ENCODE measurements at places on chromosomes 2 and 18.

DNA sequence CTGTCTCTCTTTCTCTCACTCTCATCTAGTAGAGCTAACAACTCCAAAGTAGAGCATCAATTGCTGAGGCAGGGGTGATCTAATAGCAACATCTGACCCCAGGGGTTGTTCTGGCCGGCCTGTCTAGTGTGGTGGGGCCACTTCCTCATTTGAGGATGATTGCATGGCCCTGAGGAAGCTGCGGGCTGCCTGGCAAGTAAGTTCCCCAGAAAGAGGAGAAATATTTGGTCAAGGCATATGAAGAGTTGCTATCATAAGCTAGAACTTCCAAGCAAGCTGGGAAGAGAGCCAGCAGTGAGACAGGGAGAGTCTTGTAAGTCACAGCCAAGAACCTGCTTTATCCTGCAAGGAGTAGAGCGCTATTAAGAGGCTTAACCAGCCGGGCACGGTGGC lies 50.8 kb upstream of the TMEM87B start:
- DNase-seq: peak; percentile 25

GRCh38 chr2:216665242-216665641 lies 30.1 kb downstream of the IGFBP5 start:
- DNase-seq: peak; percentile 82

- DNase-seq: peak; percentile 39
Measured at GRCh38 chr2:157898591-157898996, 22.5 kb upstream of the ACVR1 start.

- DNase-seq: no peak
Measured at GRCh38 chr2:111697560-111697959, 186.4 kb downstream of the ANAPC1 start.

DNA sequence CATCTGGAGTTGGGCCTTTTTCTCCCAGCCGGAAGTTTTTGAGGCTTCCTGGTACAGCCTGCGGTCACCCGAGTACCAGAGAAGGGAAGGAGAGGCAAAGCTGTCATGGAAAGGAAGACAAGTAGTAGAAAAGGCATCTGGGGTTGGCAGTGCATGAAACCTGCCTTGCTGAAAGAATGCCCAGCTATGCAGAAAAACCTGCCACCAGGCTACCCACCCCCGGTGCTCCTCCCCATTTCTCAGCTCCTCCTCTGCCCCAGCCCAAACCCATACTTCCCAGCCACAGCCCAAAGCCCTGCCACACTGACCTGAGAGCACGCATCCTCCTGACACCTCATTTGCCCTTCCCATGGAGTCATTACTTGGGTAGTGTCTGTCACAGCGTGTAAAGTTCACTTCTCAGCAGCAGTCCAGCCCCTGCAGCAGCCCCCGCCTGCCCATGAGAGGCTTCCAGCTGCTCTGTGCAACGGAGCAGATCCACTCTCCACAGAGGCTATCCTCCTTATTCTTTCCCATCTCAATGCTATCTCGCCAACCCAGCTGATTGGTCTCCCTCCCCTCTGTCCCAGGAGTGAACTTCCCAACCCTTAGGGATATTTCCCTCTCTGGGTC lies 40.4 kb upstream of the MAL start:
- DNase-seq: no peak

GRCh38 chr2:235876099-235876679 lies 292.0 kb downstream of the GBX2 start:
- DNase-seq: no peak

GRCh38 chr2:231306791-231307393 lies 88.6 kb upstream of the B3GNT7 start:
- peak; percentile 40 for DNase-seq

DNA sequence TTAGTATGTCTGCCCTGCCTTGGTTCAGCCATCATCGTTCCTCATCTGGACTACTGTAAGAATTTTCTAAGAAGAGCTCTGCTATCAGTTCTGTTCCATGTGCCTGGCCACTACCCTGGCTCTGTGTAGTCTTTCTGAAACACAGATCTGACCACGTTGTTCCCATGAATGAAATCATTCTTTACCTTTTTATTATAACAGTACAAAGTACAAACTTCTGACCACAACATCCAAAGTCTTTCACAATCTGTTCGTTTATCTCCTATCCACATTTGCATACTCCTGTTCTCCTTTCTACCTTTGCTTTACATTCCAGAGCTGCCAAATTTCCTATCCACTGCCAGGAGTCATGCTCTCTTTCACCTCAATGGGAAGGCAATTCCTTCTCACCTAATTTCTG lies 284.6 kb upstream of the LRP1B start:
- no peak for DNase-seq

DNA sequence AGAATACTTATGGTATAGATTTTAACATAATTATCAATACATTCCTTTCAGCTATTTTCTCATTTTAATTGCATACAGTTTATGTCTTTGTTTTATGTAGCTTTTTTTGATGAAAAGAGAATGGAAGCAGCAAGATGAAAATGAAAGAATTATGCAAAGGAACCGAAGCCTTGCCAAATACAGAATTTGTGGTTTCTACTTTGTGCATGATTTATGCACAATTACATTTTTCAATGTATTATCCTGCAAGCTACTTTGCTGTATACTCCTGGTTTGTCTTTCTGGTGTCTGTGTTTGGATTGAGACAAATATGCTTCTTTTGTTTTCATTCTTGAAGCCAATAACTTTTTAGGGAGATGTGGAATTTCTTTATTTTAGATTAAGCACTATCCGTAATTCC lies 1642.6 kb upstream of the CELF4 start:
- DNase-seq: no peak

GRCh38 chr2:165003443-165004130 lies 48.3 kb upstream of the SLC38A11 start:
- no peak for DNase-seq

DNA sequence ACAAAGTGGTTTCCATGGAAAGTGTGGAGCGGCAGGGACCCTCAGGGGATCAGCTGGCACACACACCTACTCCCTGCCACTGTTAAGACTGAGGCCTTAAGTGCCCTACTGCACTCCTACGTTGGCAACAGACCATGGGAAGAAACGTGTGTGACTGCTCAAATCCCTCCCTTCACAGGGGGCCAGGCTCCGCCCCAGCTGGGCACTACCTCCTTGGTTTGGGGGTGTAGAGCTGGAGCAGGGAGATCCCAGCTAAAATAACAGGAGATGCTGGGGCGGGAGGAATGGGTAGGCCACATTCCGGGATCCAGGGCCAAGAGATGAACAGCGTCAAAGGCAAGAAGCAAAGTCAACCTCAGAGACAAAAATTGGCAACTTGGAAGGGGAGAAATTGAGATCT lies 231.0 kb downstream of the EN1 start:
- no peak for DNase-seq

DNA sequence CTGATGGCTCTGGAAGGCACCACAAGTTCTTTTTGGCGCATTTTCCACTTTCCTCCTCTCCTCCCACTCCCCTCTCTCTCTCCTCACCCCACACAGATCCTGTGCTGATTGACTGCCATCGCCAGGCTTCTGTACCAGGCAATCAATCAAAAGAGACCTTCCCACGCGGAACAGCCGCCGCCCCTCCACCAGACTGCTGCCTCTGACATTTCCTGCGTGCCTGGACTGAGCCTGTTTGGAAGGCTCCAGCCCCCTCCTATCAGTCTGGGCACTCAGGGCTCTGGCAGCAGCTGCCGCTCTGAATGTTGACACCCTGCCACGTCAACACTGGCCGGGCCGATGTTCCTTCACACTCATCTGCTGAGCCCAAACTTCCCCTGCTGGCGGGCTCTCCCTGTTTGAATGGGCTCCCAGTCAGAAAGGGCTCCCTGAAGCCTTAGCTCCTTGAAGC lies 467.7 kb downstream of the EPHA4 start:
- DNase-seq: peak; percentile 77

- no peak for DNase-seq
Measured at GRCh38 chr2:96324721-96325040, 436 bp upstream of the ITPRIPL1 start.

DNA sequence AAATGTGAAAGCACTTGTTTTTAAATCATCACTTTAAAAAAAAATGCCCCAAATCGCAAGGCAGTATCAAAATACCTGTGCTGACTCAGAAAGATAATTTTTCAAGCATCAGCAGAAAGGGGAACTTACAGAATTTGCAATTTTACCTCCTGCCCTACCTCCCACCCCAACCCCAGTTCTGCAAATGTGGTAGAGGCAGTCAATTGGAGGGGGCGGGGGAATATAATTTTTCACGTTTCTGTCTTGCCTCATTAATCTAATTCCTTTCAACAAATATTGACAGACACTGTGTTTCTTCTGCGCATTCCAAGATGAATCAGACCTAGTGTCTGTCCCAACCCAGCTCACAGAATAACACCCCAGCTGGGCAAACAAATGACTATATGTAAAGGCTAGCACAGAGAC lies 76.8 kb downstream of the ALPK2 start:
- DNase-seq: no peak

- DNase-seq: no peak
Measured at GRCh38 chr2:209411296-209411695, 12.6 kb upstream of the MAP2 start.

DNA sequence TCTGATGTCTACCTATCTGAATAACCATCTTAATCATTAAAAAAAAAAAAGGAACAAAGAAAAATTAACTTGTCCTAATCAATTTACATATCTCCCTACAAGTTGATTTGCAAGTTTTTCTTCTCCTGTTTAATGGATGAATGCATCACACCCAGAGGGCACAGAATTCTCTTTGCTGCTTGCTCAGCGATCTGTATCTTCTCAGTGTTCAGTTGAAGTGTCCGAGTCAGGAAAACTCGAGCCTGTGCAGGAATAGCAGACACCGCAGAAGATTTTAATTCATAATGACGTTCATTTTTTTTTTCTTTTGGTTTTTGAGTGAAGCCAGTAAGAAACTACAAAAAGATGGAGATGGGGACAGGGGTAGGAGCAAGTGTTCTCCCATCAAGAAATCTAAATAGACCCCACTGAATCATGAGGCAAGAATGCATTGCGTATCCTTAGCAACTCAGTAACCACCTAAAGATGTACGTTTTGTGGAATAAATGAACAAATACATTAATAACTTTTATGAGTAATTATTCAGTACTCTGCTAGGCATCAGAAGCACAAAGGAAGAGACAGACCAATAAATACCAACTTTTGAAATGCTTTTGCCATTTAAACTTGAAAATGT lies 675.5 kb downstream of the LRP1B start:
- DNase-seq: peak; percentile 25

DNA sequence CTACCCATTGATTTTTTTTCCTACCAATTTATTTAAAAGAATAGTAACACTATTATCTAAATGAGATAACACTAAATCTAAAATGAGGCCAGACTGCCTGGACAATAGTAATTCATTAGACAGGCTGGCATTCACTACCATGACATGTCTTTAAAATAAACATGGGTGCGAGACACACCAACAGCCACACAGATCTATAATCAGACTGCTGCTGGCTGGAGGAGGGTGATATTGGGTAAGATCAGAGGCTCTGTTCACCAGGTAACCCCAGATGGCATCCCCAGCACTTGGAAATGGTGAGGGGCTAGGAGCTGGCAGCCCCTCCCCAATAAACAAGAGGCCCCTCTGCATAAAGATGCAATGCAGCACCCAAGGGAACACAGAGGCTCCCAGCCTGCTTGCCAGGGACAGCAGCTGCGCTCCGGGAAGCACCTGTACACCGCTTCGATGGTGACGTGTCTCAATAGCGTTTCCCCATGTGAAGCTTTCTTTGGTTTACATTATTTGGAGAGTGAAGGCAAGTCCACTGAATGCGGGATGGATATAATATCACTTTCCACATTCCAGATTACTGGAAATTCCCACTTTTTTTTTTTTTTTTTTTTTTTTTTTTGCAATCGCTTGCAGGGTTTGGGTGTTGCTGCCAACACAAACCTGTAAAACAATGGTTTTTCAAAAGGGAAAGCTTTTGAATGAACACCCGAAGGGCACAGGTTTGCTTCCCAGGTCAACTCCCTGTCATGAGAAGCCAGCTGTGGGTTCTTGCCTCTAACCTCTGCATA lies 159.0 kb downstream of the ZNF516 start:
- DNase-seq: no peak

DNA sequence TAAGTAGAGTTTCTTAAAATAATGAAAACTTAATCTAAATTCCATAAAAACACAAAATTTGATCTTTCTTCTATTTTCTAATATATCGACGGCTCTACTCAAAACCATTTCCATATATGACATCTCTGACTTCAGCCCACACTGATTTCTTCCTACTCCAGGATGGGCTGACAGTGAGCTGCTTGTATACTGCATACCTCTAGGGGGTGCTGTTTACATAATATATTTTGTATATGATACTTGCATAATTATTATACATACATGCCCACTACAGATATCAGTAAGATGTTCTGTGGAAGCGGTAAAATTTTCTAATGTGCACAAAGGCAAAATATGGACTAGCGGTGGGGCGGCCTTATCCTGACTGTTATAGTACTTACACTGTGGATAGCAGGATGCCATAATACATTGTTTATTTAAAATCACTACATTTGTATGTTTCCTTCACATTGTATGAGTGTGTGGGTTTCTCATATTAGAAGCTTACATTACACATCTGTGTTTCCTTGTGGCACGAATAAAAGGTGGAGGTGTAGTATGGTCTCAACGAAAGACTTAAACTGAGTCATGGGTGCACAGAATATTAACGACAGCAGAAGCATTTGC lies 66.1 kb upstream of the NXPH2 start:
- no peak for DNase-seq

- DNase-seq: no peak
Measured at GRCh38 chr18:13165636-13166423, 52.7 kb upstream of the LDLRAD4 start.

GRCh38 chr2:200042102-200042735 lies 86.8 kb downstream of the MAIP1 start:
- DNase-seq: no peak

GRCh38 chr2:33366473-33366872 lies 110.0 kb upstream of the RASGRP3 start:
- no peak for DNase-seq

GRCh38 chr18:8241731-8242130 lies 367.5 kb upstream of the RAB12 start:
- no peak for DNase-seq

DNA sequence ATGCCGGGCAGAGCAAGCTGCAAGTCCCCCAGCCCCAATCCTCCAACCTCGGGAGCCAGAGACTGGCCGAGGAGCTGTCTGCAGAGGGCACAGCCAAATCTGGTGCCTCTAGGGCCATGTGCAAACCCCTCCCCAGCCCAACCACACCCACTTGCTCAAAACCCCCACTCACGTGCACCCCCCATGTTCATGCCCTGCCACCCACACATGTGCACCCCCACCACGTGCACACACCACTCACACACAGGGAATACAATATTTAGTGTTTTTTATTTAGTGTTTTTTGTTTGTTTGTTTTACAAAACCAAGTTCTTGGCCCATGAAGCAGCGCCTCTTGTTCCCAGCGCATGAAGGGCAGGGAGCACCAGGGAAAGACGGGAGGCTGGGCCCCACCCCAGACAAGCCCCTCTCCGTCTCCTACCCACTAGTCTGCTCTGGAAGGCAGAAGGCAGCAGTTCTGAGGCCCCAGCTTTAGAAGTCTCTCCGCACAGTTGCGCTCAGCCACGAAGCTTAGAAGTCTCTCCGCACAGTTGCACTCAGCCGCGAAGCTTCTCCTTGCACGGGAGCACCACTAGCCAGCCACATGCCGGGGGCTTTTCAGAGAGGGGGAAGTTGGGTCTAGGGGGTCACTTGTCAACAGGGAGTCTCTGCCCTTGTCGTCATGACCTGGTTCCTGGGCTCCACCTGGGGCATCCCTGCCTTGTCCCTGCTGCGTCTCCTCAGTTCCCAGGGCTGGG lies 276.1 kb upstream of the HDAC4 start:
- DNase-seq: no peak

Measured in thyroid gland (tissue), 4 donors.